ENCODE measurements at places on chromosomes 6 and 20.
A peak's percentile ranks its signal among the peaks of the same experiment; 100 is the strongest.

DNA sequence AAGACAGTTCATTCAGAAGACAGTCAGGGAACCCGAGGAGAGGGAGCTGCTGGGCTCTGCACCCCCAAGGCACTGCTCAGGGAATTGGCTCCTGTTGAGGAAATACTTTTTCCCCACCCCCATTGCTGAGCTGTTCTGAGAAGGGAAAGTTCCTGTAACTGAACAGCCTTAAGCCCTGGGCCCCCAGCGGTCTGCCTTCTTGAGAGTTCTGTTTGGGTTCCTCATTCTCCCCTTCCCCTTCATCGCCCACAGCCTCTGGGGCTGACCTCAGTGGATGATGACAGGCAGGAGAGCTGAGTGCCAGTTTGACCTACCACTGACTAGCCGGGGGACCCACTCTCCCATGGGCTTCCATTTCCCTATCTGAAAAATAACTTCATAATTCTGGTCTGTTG, 10.7 kb downstream of the HCK start:
- no peak for DNase-seq

- DNase-seq: peak; percentile 71
Measured at GRCh38 chr6:119348748-119349360, 707 bp downstream of the MAN1A1 start.

- DNase-seq: no peak
Measured at GRCh38 chr20:14672066-14672465, 334.7 kb upstream of the FLRT3 start.

DNA sequence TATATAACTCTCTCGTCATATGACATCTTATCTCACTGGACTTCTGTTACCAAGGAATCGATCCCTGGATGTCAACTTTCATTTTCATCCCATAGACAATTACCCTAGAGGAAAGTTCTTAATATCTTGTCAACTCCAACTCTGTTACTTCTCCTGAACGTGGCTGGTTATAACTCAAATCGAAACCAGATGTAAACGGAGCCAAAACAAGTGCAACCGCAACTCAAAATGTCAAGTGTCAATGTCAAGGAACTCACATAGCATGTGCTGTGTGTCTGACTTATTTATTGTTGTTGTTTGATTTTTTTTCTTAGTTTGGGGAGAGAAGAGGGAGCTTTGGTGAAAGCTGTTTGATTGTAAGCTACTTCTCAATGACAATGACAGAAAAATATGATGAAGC, 108.6 kb downstream of the VIP start:
- DNase-seq: no peak

Data from neural progenitor cell (in vitro differentiated cells).